Stimulated activated CD8-positive, alpha-beta memory T cell treated with anti-CD3 and anti-CD28 coated beads, Interleukin-2, amount 100 ng/mL, for 1 hour (primary cell): ENCODE measurements at places on chromosomes 1 and 21.

- no peak for DNase-seq
Measured at GRCh38 chr1:234697015-234697414, 87.0 kb upstream of the IRF2BP2 start.

DNA sequence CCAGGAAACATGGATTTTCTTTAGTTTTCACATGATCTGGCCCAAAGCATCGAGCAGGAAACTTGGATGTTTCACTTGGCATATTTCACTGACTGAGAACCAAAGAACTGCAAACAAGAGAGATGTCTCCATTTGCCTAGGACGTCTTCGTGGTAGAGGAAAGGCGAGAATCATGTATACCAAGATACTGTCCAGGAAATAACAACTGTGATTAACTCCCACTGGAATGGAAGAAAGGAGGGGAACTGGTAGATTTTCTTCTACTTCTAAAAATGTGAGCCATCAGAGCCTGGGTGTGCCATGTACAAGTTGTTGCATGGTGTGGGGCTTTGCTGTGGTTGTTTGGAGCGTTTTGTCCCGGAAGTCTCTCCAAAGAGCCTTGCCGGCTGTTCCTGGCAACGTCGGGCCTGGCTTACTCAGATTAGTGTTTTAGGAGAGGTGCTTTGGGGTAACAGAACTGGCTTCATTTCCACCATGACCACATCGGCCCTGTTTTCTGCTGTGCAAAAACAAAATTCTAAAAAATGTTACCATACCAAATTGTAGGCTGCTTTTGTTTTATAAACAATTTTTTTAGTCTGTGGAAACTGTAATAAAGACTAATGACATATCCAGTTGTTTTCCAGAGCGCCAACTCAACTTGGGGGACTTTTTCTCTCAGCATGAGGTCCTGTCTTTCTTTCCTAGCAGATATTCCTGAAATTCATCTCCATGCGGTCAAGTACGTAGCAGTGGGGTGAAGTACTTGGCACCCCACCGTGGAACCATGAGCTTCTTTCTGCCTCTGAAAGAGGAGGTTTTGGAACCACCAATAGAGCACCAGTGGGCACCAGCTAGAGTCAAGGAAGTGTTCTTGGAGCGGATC lies 118.3 kb downstream of the TM2D1 start:
- no peak for DNase-seq

- DNase-seq: no peak
Measured at GRCh38 chr21:44365251-44365966, 12.0 kb downstream of the TRPM2 start.

GRCh38 chr1:198054510-198054909 lies 102.3 kb upstream of the NEK7 start:
- DNase-seq: no peak

DNA sequence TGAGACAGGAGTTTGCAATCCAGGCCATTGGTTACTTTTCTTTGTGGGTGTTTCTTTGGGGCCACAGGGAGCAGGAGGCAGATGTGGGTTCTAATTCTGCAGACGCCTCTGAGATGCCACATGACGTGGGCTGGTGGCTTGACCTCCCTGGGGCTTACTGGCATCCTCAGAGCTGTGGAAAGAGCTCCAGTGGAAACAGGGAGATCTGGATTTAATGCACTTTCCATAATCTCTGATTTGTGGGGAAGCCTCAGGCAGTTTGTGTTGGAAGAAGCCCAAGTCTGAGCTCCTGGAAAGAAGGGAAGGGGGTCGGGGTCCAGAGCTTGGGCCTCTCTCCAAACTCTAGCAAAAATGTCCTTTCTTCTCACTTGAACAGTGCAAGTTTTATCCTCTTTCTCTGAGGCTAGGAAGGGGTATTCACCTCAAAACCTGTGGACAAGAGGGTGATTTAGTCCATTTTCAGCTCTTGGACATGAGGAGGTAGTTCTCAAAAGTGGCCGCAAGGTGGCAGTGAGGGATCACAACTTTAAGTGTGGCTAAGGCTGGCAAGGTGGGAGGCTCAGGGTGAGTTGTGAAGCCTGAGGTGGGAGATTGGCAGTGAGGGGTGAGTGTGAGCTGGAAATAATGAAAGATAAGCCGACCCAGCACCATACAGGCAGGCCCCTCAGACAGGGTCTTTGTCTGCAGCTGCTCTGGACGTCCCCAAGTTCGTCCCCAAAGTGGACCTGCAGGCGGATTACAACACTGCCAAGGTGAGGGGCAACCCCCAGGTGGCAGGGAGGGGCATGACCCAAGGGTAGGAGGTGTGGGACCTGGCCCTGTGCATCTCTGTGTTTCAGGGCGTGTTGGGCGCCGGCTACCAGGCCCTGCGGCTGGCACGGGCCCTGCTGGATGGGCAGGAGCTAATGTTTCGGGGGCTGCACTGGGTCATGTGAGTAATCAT lies 9.2 kb downstream of the IKBKE start:
- peak; percentile 37 for DNase-seq

- DNase-seq: no peak
Measured at GRCh38 chr1:55329808-55330432, 114.8 kb upstream of the USP24 start.

DNA sequence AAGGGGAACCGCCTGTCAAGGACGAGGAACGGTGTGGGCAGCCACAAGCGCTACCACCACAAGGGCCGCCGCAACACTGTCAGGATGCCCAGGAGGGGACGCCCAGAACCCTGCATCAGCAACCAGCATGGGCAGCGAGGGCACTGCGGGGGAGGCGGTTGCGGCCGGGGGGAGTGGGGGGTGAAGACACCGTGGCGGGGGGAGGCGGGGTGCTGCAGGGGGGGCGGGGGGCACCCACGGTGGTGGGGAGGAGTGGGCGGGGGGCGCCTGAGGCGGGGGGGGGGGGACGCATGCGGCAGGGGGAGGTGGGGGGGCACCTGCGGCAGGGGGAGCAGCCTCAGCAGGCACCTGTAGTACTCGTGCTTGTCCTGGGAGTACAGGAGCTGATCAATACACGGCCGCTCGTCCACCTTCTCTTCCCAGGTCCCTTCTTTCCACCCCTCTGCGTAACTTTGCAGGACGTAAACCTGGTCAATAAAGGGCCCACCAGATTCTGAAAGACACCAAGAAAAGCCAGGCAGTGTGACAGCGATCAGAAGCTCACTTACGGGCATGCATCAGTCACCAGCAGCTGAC lies 4.6 kb downstream of the POFUT2 start:
- DNase-seq: no peak

DNA sequence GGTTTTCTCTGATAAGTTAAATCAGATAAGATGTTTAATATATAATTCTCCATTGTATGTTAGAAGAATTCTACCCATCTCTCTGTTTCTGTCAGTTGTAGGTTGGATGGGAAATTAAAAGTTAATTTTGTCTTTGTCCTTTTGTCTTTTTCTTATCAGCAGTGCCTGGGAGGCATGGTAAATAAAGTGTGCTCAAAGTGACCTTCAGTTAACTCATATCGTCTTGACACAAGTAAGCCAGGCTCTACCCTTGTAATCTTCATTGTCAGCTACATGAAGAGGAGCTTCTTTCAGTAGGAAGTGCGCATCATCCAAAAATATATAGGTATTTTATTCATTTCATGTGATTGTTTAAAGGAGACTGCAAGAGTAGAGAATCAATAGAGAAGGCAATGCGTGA lies 138.9 kb upstream of the NRIP1 start:
- DNase-seq: no peak

DNA sequence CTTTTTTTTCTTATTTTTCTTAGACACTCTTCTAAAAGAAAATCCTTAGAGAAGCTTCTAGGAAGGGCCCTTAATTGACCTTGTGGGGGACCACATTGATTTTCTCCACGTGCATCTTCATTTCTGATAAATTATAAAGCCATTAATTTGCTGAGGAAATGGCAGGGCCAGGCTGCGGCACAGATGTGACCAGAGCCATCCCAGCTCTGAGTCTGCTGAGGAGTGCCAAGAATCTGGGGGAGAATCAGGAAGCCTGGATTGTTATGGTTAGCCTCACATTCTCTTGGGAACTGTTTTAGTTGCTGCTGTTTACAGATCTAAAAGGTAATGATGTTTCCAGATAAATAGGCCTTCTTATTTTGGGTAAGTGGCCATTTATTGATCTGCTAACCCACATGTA lies 16.2 kb downstream of the PROX1 start:
- no peak for DNase-seq

DNA sequence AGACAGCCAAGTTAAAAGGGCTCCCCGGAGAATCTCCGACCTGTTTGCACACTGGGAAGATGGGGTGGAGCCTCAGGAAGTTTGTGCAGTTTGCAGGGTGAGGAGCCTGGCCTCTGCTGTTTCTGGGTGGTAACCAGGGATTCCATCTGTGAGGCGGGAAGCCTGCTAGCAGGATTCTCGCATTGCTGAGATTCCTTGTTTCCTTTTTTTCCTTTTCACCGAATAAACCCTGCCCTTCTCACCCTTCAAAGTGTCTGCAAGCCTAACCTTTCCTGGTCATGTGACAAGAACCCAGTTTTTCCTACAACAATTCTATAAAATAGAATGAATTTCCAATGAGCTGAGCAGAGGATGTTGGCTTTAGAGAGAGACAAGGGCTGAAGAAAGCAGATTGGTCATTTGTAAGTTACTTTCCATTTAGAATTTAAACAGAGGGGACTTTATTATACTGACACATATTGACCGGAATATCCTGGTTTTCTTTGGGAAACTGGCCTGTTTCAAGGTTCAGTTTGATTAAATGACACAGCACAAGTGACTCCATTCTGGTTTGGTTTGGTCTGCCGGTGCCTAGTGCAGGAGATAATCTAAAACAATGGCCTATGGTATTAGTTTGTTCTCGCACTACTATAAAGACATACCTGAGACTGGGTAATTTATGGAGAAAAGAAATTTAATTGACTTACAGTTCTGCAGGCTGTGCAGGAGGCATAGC lies 48.7 kb upstream of the DNAH14 start:
- DNase-seq: no peak

DNA sequence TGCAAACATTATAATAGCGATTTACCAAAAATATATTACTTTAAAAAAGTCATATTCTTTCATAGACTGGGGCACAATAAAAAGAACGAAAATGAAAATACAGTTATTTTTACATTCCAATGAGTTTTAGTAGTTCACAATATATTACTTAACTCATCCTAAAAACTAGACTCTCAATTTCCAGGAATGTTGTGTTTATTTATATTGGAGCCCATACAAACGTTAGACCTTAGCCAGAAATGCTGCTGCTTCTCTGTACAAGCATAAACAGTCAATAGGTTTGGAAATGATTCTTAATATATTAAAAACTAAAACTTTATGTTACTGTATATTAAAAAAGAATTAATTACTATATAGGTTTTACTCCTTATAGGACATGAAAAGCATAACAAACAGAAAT lies 302.3 kb downstream of the BRINP3 start:
- no peak for DNase-seq

DNA sequence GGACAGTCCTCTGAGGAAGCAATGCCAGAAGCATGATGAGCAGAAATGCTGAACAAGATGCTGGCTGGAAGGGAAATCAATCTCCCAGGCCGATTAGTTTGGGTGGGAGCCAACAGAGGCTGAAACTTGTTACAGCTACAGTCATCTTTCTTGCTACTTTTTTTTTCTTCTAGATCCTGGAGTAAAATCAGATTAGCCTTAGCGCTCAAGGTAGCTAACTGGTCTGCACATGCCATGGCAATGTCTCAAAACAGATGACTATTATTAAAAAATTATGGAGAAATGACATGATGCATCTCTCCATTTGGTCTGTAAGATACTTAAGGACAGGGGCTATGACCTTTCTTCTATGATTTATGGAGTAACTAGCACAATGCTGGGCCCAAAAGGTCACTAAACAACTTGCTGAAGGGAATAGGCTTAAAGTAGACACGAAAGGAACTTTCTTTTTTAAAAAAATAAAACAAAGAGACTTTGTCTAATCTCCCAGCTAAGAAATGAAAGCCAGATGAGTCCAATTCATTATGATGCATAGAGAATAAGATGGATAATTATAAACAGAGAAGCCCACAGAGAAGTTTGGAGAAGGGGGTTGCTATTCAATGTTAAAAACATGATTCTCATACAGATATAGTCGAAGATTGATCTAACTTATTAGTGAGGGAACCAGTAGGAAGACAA lies 42.5 kb downstream of the UTP25 start:
- no peak for DNase-seq

DNA sequence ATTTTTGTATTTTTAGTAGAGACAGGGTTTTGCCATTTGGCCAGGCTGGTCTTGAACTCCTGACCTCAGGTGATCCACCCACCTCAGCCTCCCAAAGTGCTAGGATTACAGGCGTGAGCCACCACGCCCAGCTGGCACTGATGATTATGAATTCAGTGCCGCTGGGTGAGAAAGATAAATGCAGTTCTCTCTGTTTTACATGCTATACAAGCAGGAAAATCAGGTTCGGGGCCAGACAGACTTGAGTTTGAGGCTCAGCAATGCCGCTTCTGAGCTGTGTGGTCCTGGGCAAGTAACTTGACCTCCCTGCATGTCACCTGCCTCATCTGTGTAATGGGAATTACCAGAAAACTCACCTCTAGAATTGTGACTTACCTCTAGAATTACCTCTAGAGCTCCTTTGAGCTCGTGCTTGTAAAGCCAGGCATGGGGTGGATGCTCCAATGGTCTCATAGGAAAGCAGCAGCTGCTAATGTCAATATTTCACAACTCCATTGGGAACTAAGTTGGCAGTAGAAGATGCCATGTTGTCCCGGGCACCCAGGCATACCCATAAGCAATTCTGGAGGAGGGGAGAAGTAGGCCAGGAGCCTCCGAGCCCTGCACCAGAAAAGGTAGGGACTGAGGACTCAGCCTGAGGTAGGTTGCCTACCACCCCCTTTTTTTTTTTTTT lies 119.8 kb upstream of the SLC25A33 start:
- no peak for DNase-seq

DNA sequence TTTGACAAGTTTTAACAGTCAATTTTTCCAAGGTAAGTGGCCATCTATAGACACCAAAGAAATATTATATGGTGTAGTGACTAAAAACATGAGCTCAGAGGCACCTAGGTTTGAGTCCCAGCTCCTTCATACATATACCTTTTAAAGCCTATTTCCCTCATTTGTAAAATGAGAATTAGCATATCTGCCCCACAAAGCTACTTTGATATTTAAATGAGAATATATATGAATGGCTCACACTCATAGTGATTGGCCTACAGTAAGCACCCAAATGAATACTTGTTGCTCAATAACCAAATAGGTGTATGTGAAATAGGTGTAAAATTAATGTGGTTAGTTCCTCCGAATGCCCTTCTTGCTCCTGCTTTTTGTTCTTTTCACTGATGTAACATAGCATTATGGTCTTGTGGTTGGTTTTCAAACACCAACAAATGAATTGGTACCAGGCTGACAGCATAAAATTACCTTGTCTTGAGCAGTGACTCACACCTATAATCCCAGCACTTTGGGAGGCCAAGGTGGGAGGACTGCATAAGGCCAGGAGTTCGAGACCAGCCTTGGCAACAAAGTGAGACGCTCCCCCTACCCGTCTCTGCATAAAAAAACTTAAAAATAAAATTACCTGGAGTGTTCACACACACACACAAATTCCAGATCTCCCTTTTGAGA lies 25.3 kb downstream of the CNIH4 start:
- no peak for DNase-seq

- DNase-seq: no peak
Measured at GRCh38 chr21:39282911-39283310, 30.5 kb downstream of the BRWD1 start.

DNA sequence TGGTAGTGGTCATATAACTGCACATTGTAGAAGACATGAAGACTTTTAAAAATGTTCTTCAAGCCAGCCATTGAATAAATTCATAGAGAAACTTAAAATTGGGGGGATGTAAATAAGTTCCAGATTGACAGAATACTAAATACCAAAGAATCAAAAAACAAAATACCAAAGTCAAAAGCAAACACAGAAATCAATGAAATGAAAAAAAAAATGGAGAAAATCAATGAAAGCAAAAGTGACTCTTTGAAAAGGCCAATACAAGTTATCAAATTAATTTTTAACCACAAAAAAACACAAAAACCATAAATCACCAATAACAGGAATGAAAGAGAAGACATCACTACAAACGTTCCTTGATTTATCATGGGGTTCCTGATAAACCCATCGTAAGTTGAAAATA lies 25.6 kb downstream of the LPGAT1 start:
- DNase-seq: no peak
